ENCODE measurements at places on chromosomes 5 and 9.

DNA sequence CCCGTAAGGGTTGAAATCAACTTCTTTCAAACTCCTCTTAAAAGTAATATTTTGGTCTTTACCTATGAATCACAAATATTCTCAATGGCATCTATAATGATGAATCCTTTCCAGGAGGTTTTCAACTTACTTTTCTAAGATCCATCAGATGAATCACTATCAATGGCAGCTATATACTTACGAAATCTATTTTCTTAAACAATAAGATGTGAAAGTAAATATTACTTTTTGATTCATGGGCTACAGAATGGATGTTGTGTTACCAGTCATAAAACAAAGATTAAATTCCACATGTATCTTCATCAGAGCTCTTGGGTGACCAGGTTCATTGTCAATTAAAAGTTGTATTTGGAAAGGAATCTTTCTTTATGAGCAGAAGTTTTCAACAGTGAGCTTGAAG is 1877.7 kb upstream of the ACO1 start:
- no peak for DNase-seq

DNA sequence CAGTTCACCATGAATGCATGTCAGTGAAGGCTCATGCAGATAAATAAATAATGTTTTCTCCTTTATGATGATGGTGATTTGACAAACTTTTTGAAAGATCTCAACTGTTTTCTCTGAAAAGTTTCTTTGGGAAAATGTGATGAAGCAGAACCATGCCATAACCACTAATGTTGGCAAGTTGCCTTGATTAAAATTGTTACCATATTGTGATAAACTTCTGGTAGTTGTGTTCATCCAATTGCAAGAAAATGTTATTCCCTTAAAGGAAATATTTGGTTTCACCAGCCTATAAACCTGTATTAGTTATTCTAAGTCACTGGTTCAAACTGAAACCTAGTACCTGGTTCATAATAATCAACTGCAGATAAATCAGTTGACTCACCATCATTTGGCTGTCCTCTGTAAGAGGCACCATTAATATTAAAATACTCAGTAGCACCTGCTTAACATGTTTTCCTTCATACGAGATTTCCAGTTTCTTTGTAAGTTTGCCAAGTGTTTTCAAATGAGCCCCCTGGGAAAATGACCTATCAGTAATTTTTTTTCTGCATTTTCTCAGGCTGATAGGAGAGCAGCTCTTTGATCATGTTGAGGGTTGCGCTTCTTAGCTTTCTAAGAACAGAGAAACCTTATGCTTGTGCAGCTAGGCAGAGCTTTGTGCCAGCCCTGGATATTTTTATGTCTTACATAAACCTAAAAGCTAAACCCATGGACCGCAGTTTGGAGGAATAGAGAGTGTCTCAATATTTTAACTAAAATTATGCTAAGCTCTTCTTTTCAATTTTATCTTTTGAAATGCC is 88.0 kb downstream of the LURAP1L start:
- DNase-seq, result no peak

DNA sequence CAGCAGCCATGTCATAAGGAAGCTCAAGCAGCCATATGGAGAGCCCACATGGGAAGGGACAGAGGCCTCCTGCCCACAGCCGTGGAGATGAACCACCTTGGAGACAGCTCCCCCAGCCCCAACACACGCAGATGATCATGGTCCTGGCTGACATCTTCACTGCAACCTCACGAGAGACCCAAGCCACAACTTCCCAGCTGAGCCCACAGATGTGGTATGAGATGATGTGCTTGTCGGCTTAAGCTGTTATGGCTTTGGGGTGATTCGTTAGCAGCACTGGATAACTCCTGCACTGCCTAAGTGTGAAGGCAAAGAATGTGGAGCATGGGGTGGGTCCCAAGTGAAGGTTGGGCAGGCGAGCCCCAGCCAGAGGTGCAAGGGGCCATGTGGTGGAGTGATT is 163.4 kb downstream of the ERCC6L2 start:
- no peak for DNase-seq

DNA sequence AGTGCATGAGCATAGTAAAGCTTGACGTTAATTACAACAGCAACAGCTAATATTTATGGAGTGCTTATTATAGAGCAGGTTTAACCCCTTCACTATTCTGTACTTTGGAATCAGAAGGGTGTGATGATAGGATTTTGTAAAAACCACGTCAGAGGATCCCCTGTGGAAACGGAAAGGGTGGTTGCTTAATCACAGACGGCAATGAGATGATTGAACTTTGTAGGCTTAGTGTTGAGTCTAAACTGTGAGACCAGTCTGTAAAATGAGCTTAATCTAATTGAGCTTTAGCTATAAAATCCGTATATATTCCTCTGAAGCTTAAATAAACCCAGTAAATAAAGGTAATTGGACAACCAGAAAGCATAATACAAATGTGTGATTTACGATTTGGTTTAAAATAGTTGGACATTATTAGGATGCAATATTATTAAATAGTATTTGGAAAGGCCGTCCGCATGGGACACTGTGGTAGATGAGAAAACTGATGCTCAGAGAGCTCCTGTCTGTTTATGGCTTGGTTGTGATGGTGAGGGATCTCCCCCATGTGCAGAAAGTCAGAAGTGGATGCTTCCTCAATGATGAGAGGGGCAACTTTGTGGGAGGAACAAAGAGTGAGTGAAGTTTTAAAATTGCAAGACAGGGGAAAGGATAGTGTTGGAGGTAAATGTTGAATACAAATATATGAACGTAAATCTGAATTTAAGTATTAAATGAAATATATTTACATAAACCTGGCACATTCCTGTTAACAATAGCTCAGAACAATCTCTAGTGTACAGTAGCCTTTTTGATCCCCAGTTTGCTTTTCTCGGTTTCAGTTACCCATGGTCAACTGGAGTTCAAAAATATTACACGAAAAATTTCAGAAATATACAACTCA is 23.4 kb upstream of the SCGB3A2 start:
- DNase-seq, result no peak

DNA sequence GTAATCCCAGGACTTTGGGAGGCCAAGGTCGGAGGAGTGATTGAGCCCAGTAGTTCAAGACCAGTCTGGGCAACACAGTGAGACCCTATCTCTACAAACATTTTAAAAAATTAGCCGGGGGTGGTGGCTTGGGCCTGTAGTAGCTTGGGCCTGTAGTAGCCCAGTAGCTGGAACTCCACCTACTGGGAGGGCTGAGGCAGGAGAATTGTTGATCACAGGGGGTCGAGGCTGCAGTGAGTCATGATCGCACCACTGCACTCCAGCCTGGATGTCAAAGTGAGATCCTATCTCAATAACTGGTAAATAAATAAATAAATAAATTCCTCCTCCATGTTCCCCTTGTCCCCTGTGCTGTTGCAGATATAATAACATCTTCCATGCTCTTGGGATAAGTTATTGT is 14.3 kb downstream of the VCAN start:
- no peak for DNase-seq

GRCh38 chr9:35660966-35661415 is 2.9 kb downstream of the CCDC107 start:
- DNase-seq, result no peak

- no peak for DNase-seq
These were observed 51.2 kb downstream of the GDA start for GRCh38 chr9:72200452-72200851.

DNA sequence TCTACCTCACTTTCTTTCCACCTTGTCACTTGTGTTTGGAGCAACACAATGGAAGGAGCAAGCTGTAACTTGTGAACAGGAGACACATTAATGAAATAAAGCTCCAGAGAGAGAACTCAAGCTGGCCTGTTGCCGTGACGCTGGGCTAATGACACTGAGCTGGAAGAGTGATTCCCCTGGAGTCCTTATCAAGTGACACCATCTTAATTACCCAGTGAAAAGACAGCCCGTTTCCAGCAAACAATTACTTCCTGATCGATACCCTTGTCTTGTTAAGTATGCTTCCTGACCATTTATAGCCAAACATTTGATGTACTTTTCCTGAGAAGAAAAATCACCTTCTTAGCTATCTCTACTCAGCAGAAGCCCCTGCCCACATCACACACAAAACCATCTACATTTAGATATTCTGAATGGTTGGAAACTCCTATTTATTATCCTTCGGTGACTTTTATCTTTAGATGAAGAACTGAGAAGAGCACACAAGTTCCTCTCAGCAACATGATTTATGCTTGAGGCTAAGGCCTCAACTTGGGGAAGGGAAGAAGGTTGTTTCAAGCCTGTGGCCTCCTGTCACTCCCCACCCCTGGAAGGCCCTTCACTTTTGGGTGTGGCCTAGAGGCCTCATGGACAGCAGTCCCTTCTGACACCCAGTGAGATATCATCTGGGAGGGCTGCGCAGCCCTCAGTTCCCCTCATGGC is 34.1 kb downstream of the CRHBP start:
- DNase-seq, result no peak

DNA sequence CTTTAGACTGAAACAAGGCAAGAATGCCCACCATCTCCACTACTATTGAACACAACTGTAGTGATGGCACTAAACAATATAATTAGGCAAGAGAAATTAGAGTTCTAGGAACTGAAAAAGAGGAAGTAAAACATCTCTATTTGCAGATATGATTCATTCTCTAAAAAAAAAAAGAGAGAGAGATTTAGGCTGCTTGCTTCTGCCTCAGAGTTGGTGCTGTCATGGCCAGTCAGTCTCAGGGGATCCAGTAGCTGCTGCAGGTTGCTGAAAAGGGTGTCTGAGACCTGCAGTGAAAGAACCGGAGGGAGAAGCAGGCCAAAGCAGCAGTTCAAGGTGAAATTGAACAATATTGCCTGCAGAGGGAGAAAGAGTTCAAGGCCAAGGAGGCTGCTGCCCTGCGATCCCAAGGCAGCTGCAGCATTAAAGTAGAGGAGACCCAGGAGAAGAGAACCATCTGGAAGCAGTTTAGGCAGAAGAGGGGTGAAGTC is 72.5 kb downstream of the AP3B1 start:
- no peak for DNase-seq

- DNase-seq, result no peak
These were observed 2.8 kb downstream of the CMBL start for GRCh38 chr5:10304932-10305331.

- no peak for DNase-seq
These were observed 98.7 kb upstream of the PDE4D start for GRCh38 chr5:59992206-59992605.

DNA sequence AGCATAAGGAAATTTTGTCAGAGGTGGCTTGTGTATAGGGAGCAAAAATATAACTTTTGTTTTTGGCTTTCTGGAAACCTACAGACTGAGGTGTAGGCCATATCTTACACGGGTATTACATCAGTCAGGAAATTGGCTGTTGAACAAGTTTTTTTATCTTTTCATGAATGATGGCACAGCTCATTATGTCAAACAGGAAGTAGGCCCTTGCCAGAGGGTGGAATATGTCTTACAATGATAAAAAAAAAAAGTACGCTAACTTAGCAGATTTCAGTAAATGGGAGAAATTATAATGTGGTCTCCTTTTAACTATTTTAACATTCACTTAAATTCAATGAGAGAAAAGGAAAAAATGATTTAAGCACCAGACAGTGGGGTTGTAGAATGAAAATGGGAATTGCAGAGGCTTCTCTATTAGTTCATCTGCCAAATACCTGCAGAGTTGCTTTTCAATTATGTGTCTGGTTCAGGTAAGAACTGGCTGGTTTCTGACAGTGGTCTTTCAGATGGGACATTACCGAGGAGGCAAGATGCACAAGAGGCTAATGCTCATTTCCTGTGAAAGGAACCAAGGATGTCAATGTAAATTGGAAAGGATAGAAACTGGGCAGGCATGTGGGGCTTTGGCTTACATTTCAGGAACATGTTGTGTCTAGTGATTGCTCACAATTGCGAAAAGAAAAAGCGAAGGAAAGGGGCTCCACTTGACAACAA is 169.9 kb downstream of the NNT start:
- DNase-seq, result no peak

- no peak for DNase-seq
These were observed 101.6 kb upstream of the CPEB4 start for GRCh38 chr5:173786286-173787187.
